ENCODE measurements at places on chromosomes 7 and 10.

DNA sequence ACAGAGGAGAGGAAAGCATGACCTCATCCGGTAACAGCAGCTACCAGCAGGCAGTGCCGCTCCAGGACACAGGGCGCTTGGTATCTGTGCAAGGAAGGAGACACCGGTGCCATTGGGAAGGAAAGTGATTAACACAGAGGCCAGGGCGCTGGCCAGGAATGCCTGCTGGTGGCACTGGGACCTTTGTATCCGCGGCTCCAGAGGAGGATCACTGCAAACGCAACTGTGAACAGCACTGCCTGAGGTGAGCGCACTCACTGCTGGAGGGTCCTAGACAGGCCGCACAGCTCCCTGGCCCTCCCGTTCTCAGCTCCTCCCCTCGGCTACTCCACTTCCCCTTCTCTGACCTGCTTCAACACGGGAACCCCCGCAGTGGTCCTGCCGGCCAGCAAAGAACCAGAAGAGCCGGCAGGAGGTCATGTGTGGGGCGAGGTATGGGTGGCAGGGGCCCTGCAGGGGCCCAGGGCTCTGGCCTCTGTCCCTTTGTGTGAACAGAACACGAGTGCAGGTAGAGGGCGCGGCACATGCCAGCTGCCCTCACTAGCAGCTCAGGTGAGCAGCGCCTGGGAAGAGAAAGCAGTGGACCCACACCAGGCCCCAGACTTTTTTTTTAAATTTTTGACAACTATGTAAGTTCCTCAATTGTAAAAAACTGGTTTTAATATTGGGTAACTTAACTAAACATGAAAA is 107.6 kb downstream of the VIPR2 start:
- no peak for DNase-seq

DNA sequence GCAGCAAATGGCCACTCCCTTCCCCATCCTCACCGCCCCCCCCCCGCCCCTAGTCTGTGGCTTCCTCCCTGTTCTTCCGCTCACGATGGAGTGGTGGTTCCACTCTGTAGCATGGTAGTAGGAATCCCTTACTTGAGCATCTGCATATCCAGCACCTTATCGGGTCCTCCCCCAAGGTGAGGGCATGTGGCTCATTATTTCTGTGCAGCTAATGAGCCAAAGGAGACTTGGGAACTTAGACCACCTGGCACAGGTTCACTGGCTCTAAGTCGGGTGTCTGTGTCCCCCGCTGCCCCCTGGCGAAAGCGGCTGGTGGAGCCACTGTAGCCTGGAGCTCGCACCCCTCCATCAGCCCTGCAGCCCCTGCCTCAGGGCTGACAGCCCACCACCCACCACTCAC is 22.8 kb upstream of the GPR26 start:
- DNase-seq = no peak

GRCh38 chr10:24853661-24854060 is 98.7 kb downstream of the PRTFDC1 start:
- DNase-seq = no peak

DNA sequence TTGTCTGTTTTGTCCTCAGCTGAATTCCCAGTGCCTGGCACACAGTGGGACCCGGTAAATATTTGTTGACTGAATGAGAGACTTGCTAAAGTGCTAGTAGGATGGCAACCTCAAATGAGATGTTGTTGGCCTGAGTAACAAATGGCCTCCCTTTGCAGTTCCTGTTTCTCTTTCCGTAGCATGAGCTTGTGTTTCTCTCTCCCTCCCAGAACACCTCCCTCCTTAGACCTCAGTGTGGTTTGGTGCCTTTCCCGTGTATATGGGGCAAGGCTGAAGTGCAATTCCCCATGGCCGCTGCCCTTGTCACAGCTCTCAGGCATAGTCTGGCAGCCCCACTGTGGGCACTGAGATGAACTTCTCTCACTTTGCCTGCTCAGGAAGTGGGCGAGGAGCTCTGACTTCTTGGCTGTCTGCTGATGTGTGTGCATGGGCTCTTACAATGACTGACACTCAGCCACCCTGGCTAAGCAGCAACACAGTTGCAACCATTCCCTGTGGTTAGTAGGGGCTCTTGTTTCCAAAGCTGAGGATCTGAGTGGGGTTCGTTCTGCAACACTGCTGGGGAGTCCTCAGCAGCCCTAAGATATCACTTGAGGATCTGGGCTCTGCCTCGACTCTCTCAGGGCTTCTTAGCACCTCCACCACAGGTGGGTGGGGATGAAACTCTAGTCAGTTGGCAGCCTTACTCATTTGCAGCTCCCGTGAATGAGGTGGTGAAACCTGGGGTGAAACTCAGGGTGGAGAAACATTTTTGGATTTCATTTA is 136.1 kb downstream of the ICA1 start:
- peak; percentile 92 for DNase-seq
